Stimulated activated CD8-positive, alpha-beta memory T cell treated with anti-CD3 and anti-CD28 coated beads, Interleukin-4, amount 100 ng/mL, for 1 hour (primary cell): ENCODE measurements at places on chromosomes 5 and 9.

GRCh38 chr5:179313849-179314521 is 31.3 kb downstream of the ADAMTS2 start:
- DNase-seq: no peak

- no peak for DNase-seq
Observed at GRCh38 chr5:2724831-2725230, 26.6 kb downstream of the IRX2 start.

GRCh38 chr5:104652271-104652861 is 1089.8 kb upstream of the NUDT12 start:
- DNase-seq: no peak

DNA sequence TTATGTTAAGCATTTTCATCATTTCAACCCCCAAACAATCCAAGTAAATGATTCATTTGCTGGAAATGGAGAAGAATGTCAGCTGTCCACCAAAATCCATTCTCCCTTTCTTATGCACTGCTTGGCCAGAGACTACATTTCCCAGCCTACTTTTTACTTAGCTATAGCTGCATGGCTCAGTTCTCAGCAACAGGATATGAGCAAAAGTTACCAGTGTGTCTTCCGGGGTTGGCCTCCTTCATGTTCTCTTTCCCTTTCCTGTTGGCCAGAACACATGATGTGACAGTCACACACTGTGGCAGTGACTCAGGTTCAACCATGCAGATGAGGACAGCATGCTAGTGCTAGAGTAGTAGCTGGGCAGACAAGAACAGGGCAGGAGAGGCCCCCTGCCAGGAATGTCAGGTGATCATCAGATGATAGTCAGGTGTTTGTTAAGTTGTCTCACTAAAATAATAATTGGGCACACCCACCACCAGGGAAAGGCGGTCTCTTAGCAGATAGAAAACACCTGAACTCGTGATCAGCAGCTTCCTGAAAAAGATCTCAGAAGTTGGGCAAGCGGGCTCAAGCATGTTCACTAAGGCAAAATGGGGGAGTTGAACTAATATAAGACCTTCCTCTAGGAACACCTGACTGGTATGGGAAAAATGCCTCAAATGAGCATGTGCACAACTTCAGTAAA is 12.2 kb downstream of the GPR150 start:
- no peak for DNase-seq

DNA sequence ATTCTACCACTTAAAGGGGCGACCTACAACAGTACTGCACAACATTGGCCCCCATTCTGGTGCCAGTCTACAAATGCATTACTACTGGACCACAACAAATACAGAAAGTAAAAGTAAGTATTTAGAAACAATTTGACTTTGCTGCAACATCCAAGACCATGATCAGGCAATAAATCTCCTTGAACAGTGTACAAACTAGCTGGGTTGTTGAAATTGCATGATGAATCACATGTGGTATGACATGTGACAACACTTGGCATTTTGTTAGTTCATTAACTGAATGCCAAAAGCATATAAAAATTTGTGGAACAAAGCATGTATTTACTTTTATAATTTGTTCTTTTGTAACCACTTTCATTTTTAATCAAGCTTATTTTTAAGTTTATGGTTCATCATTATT is 270.5 kb downstream of the NFIB start:
- DNase-seq: no peak

GRCh38 chr5:127351418-127351817 is 60.8 kb downstream of the MEGF10 start:
- DNase-seq: no peak

GRCh38 chr5:111434800-111435199 is 77.5 kb downstream of the STARD4 start:
- no peak for DNase-seq

DNA sequence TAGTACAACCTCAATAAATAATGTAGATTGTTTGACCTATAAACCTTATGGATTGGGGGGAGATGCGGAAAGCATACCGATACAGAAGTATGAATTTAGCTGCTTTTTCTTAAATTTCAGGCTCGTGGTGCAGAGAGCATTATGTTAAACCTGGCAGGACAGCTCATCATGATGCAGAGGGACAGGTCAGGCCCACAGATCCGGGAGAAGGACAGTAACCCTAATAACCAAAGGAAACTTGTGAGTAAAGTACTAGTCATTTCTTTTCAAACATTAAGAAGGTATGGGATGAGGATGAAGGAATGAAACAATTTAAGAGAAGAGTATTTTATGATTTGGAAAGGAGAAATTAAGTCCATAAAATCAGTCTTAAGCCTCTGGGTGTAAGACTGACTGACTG is 70.5 kb downstream of the ERMP1 start:
- no peak for DNase-seq

DNA sequence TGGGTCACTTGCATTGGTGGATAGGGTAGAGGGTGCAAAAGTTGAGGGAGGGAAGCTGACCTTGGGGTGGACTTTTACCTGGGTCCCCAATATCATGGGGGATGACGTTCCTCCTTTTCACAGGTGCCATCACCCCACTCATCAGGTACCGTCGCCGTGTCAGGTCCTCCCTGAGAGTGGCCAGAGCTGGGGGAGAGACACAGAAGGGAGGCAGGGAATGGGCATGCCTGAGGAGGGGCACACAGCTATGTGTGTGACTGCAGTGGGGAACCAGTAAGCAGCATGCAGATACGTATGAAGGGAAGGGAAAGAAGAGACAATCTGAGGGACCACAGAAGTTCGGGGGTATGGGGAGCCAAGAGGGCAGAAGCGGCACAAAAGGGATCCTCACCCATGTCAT is 6.5 kb downstream of the CREB3 start:
- no peak for DNase-seq

- no peak for DNase-seq
Observed at GRCh38 chr5:39624890-39625289, 200.1 kb upstream of the DAB2 start.

GRCh38 chr5:13910637-13911288 is 33.7 kb downstream of the DNAH5 start:
- DNase-seq: no peak

DNA sequence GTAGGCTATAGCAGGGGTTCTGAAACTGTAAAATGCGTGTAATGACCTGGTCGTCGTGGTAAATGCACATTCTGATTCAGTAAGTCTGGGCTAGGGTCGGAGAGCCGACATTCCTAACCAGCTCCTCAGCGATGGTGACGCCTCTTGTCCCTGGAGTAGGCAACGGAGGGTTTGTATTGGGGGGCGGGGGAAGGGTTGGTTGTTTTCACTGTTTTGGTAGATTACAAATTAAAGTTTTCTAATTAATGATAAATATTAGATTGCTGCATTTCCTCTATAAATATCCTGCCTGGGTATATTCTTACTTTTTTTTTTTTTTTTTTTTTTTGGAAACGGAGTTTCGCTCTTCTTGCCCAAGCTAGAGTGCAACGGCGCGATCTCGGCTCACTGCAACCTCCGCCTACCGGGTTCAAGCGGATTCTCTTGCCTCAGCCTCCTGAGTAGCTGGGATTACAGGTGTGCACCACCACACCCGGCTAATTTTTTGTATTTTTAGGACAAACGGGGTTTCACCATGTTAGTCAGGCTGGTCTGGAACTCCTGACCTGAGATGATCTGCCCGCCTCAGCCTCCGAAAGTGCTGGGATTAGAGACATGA is 566 bp upstream of the ALDH7A1 start:
- no peak for DNase-seq

GRCh38 chr5:37926732-37927131 is 86.9 kb upstream of the GDNF start:
- no peak for DNase-seq

DNA sequence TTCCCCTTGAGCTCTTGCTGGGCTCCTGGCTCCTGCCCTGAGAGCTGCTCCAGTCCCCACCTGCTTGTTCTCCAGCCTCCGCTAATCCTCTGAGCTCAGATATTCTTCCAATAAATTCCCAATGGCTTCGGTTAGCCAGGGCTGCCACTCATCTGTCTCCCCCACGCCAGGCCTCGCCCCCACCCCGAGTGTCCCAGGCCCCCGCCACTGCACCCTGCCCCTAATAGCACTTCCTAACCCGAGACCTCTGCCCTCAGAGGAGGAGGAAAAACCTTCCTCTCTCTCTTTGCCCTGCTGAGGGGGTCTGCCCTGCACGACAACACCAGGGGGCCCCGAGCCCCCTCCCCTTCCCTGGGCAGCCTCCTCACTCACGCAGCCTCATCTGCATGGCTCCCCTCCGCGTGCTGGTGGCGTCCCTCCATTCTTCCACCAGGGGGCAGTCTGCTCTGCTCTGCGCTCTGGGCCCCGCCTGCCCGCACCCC is 5.4 kb upstream of the LCN15 start:
- no peak for DNase-seq

GRCh38 chr5:79236970-79237739 is 1.2 kb downstream of the JMY start:
- no peak for DNase-seq

DNA sequence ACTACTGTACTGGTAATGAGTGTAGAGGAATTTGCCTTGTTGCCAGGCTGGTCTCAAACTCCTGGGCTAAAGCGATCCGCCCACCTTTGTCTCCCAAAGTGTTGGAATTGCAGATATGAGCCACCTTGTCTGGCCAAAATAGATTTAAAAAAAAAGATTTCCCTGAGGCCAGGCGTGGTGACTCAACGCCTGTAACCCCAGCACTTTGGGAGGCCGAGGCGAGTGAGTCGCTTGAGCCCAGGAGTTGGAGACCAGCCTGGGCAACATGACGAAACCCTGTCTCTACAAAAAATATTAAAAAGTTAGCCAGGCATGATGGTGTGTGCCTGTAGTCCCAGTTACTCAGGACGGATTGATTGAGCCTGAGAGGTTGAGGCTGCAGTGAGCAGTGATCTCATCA is 62.5 kb downstream of the IPO11 start:
- no peak for DNase-seq

DNA sequence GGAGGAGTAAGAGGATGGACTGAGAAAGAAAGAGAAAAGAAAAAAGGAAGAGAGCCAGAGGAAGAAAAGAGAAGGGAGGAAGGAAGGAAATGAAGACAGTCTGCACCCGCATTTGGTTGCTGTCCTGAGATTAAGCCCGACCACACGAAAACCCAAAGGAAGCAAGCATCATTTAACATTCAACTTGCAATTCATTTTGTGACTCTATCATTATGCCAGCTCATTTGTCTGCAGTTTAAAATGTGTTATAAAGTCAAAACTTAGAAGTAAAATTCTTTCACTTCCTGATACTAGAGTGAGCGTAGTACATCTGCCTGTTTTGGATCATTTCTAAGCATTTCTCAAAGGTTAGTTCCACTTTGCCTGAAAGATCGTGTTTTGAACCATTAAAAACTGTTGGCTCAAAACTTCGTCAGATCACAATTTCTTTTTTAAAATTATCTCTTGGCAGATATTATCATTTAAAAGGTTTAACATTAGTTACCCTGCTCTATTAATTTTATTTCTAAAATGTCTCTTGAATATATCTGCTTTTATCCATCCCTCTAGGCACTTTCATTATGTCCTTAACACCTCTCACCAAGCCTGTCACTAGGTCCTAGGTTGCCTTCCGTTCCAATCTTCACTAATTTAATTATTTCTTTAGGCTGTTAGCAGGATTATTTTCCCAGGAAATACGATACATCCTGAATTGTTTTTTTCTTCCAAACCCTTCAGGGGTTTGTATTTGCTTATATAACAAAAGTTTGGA is 240.9 kb downstream of the TLE4 start:
- no peak for DNase-seq

DNA sequence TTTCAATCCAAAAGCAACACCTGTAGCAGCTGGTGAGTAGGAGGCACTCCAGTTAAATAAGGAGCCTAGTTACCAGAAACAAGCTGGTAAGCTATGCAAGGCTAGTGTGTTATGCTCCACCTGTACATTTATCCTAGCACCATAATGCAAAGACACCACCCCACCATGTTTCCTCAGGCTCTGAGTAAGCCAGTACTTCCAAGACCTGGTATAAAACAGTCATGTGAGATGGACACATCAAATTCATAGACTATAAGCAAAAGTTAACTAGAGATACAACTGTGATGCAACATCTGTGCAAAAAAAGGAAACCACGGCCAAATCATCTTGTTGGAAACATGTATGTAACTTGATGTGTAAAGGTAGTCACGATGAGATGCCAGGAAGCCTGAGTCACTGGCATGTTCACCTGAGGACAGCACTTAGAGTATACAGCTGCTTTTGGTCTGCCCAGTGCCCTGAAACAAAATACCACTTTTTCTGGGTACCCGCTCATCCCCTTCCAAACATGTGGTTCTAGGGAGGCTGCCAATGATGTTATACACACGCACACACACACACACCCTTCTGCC is 66.1 kb downstream of the CDK5RAP2 start:
- DNase-seq: no peak
